ENCODE measurements at places on chromosomes 16 and 17.
A peak's percentile ranks its signal among the peaks of the same experiment; 100 is the strongest.

DNA sequence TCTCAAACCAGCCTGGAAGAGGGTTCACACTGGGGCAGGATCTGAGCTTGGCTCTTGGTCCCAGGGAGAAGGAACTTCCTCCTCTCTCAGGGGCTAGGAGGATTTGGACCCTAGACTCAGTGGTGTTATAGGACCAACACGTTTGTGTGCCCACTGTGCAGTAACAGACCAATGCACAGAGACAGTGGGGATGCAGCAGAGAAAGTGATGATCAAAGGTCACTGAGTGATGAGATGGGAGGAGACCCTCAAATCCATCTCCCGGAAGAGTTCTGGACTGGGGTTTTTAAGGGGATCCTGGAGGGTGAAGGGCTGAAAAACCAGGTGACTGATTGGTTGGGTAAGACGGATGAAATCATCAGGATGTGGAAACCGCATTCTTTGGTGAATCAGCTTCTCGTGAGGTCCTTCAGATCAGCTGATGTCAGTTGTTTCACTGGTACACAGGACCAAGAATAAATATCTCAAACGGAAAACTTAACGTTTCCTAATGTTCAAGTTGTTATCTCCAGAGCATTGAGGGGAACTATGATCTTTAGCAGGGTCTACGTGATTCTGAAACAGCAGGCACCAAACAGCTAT is 3.3 kb upstream of the VAC14 start:
- peak; percentile 80 for DNase-seq

- DNase-seq, result no peak
Measured at GRCh38 chr17:4950075-4950745, 709 bp upstream of the ENO3 start.

DNA sequence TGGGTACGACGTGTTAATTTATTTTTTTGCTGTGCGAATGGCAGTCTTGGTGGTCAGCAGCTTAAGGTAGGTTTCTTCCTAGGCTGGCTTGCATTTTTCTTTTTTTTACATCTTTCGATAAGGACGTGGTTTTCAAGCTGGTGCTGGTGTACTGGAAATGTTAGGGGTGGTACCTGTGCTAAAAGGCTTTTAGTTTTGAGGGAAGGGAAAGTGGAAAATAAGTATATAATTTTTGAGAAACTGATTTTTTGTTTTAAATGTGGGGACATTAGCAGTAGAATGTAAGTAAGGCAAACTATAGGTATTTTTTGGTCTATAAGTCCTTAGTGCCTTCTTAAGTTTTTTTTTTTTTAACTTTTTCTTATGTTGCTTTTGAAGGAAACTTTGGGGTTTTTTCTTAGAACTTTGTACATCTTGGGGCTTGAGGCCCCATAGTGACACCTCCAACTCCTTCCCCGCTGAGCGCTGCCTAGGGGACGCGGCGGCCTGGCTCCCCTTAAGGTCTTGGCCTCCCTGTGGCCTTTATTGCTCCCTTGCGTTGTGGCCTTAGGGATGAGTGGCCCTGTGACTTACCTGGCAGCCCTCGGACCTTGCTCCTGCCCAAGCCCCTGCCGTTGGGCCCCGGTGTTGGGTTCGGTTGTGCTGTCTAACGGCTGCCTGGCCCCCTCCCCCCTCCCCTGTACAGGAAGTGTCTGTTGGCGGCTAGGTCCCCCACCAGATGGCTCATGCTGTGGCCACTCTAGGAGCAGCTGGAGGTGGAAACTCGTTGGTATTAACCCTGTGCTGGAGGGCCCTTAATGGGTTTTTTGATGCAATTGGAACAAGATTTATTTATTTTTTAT is 88.0 kb upstream of the RPRML start:
- peak; percentile 95 for DNase-seq

- DNase-seq, result peak; percentile 45
Measured at GRCh38 chr16:70703041-70703834, 17.4 kb upstream of the MTSS2 start.

DNA sequence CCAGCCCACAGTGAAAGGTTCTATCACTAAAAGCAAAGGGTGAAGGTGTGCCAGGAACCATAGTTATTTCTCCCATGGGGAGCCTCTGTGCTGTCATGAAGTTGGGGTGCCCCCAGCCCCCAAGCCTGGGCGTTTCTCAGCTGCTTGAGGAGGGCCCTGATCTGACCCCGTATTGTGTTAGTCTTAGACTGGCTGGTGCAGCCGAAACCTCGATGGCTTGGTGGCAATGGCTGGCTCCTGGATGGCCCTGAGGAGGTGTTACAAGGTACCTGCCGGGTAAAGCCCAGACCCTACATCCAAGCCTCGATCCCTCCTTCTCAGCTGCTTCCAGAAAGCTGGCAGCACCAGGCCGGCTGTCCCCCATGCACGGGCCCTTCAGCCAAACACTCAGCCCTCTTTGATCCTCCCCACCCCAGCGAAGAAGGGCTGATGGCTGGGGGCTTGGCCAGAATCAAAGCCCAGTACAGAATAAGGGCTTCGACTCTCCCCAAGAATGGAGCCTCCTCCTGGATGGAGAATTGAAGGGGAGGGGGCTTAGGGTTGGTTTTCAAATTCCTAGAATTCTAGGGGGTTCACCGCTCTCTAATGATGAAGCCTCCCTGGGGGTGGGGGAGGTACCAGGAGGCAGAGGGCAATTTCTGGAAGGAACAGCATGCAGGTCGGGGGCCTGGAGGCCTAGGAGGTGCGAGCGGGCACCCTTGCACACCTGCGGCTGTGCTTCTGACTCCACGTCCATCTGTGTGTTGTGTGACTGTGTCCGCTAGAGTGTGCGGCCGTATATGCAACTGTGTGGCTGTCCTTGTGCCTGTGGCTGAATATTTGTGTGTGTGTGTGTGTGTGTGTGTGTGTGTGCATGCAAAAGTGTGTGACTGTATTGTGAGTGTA is 23.7 kb downstream of the WFDC1 start:
- no peak for DNase-seq

DNA sequence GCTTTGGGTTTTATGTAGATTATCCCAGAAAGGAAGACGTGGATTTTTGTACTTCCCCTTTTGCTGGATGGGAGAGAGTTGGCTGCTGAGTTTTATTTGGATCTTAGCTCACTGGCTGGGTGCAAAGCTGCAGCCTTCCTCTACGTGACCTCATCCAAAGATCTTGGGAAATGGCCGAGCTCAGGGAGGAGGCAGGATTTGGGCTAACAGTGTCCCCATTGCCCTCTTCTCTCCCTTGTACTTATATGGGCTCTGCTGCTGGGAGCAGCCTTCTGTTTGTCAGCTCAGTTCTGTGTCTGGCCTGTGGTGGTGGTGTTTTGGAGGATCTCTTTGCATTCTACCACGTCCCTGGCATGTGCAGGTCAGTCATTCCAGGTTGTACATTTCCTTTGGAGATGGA is 2.0 kb downstream of the AOC3 start:
- DNase-seq, result no peak

- no peak for DNase-seq
Measured at GRCh38 chr17:64343071-64343774, 47.4 kb downstream of the PECAM1 start.

DNA sequence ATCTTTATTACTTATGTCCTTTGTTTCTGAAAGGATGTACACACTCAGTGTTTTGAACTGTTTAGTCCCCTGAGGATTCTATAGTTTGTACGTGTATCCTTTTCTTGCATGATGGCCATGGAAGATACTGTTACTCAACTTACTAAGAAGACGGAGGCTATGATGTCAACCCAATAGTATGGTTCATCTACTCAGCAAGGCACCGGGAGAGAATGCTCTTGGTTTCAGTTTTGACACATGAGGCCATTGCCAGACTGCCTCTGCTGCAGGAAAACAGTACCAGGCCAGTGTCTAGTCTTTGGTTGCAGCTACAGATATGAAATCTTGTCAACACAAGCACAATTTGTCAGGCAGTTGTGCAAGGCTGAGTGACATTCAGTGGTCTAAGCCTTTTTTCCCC is 134.5 kb downstream of the MRTFB start:
- peak; percentile 88 for DNase-seq

DNA sequence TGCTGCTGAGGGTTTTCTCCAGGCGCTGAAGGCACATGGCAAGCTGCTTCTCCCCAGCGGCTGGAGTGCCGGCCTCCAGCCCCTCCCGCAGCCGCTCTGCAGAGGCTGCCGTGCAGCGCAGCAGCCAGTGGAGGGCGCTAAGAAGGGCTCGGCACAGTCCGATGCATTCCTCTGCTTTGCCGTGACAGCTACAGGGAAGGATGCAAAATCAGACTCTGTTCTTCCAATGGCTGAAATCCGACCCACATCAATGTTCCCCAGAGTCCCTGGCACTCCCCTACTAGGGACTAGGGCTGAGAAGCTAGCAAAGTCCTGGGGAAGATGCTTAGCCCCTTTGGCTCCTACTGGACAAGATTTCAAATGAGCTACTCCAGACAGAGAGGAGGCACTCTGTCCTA is 19.0 kb downstream of the MED24 start:
- DNase-seq, result peak; percentile 64

GRCh38 chr16:16001596-16002255 is 52.3 kb downstream of the ABCC1 start:
- DNase-seq, result no peak

DNA sequence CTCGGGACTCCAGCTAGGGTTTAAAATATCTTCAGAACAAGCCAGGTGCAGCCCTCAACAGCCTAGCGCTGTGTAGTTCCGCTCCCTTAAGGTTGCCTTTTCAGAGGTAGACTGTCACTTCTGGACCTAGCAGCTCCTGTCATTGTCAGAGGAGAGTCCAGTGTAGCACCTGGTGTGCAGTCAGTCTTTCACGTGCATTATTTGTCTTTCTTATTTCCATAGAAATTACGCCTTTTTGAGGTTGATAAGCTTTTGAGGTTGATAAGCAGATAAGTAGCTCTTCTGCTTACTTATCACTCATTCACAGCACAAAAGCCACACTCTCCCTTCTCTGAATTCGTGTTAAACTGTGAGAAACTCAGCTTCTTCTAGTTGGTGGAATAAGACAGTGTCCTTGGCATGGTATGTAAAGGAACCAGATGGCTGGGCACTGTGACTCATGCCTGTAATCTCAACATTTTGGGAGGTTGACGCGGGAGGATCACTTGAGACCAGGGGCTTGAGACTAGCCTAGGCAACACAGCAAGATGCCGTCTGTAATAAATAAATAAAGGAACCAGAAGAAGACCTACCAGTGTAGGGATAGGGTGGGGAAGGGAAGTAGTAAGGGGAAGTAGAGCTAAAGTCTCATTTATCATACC is 10.2 kb downstream of the EEF2K start:
- DNase-seq, result peak; percentile 60

GRCh38 chr17:73503560-73503959 is 140.7 kb downstream of the SDK2 start:
- no peak for DNase-seq

GRCh38 chr16:5045499-5046115 is 11.9 kb upstream of the NAGPA start:
- DNase-seq, result no peak

GRCh38 chr17:77531641-77532040 is 390.9 kb downstream of the SEC14L1 start:
- DNase-seq, result no peak

DNA sequence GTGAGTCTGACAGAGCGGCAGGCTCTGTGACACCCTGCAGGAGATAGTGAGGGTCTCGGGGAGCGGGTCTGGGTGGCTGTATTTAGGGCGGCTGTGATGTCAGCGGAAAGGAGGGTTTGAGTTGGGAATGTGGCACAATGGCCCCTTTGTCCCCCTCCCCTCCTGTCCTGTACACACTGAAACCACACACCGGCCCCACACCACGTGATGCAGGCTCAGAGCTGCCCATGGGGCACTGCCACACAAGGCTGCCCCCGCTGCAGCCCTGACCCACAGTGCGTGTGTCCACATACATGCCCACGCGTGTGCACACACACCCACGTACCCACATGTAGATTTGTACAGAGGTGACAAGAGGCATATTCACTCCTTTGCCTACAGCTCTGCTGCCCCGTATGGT is 15.3 kb downstream of the SGCA start:
- no peak for DNase-seq

DNA sequence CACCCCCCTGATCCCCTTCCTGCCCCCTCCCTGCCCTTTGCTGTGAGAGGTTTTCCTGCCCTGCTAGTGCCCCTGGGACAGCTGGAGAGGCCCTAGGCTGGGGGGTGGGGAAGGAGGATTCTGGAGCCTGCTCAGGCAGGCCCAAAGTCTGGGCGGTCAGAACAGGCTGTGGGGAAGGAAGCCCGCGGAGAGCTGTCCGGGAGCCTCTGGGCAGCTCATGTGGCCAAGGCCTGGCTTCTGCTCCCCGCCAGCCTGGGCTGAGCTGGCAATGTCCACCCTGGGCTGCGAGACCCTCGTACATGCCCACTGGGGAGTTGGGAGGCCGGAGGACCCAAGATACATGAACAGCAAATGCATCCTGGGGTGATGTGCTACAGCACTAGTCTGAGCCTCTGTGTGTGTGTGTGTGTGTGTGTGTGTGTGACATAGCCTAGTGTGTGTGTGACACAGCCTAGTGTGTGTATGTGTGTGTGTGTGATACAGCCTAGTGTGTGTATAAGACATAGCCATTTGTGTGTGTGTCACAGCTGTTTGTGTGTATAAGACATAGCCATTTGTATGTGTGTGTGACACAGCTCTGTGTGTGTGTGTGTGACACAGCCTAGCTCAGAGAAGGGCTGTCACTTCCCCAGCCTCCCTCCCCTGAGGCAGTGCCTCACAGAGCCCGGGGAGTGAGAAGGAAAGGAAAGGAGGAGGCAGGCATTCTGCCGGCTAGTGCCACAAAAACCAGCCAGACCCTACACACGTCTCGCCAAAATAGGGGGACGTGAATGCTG is 201.4 kb upstream of the CIBAR2 start:
- no peak for DNase-seq

Measured in cardiac fibroblast (primary cell).